ENCODE measurements at places on chromosomes 4 and X.

DNA sequence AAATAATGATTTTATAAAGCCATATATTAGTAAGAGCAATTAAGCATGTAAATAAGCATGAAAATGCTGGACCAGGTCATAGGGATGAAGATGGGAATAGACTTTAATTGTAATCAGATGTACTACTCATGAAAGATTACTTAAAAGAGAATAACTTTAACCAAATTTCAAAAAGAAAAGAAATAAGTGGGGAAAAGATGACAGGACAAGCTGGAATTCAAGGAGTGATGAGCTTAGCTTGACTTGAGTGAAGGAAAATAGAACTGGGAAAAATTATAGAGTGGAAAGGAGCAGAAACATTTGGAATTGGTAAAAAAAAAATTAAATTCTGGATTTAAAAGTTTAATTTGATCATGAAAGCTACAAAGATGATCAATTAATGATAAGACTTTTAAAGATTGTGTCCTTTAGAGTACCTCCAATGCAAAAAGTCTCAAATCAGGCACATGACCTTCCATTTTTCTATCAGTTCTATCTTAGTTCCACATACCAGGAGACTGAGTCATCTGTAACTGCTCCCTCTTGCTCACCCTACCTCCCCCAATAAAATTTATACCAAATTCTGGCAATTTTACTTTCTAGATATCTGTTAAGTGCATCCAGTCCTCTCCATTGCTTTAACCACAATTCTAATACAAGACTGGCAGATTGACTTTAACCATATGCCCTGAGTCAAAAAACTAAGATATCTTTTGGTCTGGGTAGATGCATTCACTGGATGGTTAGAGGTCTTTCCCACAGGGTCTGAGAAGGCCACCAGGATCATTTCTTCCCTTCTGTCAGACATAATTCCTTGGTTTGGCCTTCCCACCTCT lies 56.4 kb upstream of the SLIT2 start:
- no peak for DNase-seq

DNA sequence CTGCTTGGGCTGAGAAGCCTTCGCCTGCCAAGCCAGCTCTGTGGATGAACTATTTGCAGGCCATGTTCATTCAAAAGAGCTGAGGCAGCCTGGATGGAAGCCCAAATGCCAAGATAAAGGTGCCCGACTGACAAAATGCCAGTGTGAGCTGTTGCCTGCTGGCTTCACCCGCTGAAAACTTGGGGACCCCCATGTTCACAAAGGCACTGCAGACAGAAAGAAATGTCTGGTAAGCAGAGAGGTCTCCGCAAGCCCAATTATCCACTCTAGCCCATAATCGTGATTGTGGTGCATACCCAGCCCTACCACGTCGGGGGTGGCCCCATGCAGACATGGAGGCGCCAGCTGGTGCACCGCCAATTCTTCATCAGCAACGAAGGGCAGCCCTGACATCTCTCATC lies 13.0 kb upstream of the SMIM20 start:
- no peak for DNase-seq

DNA sequence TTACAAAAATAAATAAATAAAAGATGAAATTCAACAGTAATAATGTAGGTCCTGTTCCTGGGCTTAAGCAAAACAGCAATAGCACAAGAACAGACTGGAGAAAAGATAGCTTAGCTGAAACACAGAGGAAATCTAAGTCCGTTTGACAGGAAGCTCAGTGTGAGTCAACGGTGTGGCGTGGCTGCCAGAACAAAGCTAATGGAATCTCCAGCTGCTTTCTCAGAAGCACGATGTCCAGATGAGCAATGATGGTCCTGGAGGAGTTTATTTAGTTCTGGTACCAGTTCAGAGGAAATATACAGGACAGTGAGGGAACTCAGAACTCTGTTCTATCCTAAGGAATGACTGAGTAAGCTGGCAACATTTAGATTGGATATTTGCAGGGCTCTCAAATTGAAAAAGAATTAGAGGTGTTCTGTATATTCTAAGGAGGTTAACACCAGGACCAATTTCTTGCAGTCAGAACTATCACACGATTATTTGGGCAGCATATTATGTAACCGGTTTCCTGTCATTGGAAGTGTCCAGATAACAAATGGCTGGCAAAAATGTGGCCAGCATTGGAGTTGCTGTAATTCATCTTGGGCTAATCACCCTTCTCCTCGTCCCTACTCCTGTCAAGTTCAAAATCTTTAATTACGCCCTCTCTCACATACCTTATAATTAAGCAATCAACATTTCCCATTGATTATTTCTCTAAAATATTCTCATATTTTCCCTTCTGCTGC lies 12.7 kb downstream of the GAB3 start:
- peak; percentile 71 for DNase-seq

GRCh38 chrX:13955975-13956374 lies 73.7 kb downstream of the GEMIN8 start:
- DNase-seq = no peak
